Foreskin fibroblast (primary cell): ENCODE measurements at places on chromosomes 1 and 21.
A peak's percentile ranks its signal among the peaks of the same experiment; 100 is the strongest.

GRCh38 chr1:8350914-8351684, 33.2 kb downstream of the SLC45A1 start:
- no peak for DNase-seq

DNA sequence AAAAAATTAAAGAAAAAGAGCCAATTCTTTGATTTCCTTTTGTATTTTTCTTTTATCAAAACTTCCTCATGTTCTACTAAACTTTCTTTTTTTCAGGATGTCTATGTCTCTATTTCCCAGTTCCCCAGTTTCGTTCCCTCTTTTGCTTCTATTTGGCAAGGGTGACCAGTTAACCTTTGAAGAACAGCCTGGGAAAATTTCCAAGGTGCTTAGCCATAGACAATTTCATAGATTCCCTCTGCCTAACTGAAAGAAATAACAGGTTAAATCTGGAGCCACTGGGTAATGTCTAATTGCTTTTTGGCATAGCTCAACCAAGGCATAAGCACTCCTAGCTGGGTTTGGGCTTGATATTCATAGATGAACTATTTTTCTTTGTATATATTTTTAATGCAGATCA, 272.3 kb downstream of the ADGRL2 start:
- no peak for DNase-seq

GRCh38 chr1:117146575-117147340, 25.2 kb upstream of the TRIM45 start:
- peak; percentile 96 for DNase-seq

- no peak for DNase-seq
Measured at GRCh38 chr1:147086129-147086528, 86.1 kb downstream of the PRKAB2 start.

DNA sequence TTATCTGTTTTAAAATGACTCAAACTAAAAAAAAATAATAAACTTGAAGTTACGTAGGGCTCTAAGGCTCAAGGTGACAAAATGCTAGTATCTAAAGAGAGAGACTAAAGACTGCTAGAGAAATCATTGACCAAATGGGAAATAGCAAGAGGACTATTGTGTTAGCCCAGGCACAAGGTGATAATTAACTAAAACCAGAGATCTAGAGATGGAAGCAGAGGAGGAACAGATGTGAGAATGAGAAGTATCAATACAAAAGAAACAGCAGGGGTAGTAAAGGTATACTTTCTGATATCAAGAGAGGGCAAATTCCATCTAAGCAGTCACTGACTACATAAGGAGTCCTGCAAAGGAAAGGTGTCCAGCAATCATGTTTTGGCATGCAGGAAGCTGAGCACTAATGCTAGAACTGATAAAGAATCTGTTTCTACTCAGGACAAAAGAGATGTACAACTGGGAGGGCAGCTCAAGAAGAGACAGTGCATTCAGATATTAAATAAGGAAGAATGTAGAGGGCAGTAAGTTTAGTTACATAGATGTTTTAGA, 100.2 kb upstream of the GNG4 start:
- DNase-seq = no peak

GRCh38 chr1:109246141-109246551, 3.2 kb upstream of the CELSR2 start:
- DNase-seq = no peak

GRCh38 chr1:159089184-159089791, 12.7 kb upstream of the AIM2 start:
- peak; percentile 12 for DNase-seq

- peak; percentile 58 for DNase-seq
Measured at GRCh38 chr1:170424346-170424745, 107.6 kb upstream of the GORAB start.

DNA sequence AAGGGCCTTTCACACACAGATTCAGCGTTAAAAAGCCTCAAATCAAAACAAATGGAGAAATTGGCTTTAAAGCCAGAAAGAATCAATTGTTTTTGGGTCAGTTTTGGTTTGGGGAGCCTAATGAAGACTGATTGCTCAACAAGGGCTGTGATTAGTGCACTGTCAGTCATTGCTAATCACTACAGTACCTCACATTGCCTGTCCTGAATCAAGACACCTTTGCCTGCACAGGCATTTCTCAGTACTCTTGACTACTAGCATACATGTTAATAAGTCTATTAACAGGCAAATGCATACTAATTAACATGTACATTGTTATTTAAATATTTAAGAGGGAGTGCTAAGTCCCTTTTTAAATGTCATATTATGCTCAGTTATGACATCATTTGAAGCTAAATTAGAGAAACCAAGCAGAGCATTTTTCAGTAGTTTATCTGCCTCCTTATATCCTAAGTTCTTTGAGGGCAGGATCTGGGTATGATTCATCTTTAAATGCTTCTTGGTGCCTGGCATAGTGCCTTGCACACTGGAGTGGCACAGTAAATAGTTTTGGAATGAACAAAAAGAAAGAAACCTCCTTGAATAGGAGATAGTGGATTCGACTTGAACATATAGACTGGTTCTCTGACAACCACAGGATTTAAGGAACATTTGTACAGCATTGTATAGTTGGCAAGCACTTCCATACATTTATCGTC, 25.8 kb upstream of the CCN1 start:
- DNase-seq = peak; percentile 64

GRCh38 chr1:68365709-68366382, 83.9 kb downstream of the RPE65 start:
- DNase-seq = no peak

DNA sequence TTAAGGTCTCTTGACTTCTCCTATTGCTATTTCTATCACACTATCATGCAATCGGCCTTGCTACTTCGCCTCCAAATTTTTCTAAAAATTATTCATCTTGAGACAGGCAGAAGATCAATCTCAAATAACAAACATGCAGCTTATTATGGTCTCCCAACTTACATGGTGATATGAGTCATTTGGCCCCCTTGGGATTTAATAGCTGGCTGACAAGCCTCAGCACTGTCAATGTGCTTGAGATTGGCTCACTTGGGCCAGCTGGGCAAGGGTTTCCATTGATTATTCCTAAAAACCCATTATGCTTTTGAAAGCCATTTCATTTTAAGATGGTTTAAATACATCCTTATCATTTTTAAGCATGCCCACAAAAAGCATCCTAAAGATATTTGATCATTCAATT, 224.5 kb upstream of the NFIA start:
- peak; percentile 21 for DNase-seq

DNA sequence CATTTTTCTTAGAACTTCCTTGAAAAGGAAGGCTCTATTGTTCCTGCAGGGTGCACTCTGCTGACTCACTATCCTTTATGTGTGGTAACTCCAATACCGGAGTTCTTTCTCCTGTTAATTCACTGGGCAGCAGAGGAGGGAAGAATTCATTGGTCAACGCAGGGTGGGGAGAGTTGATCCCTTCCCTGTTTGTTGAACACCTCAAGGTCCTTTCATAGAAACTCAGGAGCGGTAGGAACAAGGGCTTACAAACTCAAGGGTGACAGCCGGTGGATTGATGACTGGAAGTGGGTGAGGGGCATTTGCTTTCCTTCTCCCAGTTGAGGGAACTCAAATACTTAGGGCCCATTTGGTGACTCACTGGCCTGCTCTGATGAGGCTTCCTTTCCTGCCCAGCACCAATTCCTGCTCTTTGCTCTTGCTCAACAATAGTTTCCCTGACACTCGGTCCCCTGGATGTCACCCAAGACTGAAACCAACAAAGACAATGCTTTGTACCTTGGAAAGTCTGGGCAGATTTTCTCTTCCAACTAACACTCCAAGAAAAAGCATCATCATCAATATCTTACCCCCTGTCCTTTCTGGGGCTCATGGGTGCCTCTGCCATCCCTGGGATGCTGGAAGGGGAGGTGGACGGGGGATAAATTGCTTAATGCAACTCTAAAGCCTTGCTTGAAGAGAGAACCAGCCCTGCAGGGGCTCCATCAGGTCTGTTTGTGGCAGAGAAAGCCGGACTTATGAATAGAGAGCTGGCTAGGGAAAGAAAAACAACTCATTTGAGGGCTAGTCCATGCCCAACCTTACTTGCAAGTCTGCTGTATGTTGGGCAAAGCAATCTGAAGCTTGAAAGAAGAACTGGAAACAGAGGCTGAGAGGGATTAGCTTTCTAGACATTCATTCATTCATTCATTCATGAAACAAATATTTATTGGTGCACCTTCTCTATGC, 9.3 kb downstream of the SLC26A9 start:
- DNase-seq = peak; percentile 49

GRCh38 chr1:234102583-234102982, 198.1 kb downstream of the SLC35F3 start:
- DNase-seq = no peak

GRCh38 chr1:100127226-100127625, 5.5 kb downstream of the SASS6 start:
- no peak for DNase-seq

GRCh38 chr1:209667708-209668107, 7.5 kb upstream of the G0S2 start:
- no peak for DNase-seq

GRCh38 chr1:241114699-241115233, 242.2 kb downstream of the RGS7 start:
- no peak for DNase-seq

DNA sequence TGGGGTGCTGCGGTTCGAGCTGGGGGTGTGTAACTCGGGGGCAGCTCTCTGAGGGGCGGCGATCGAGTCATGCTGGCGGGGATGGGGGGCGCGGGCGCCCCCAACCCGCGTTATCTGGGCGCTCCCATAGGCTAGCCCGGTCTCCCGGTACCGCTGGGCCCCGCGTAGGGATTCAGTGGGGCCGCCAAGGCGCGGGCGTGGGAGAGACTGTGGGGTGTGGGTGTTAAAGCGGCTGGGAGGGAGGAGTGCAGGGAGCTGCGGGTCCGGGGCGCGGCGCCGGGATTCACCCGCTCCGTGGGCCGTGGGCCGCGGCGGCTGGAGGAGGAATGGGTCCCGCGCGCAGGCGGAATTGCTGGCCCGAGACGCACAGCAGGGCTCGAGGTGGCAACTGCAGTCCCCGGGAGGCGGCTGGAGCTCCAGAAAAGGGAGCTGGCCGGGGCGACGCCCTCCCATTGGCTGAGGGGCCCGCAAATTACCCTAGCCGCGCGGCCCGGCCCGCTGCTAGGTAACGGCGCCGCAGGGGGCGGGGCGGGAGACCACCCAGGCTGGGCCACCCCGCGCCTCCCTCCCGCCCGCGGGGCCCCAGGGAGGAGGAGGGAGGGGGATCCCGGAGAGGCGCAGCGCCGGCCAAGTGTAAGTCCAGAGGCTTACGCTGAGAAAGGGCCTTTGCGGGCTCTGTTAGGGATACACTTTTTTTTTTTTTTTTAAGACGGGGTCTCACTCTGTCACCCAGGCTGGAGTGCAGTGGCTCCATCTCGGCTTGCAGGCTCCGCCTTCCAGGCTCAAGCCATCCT, at the start of gene PTCH2:
Gene PTCH2 (minus strand): TSS at position 392 of the 794 bp plus-strand sequence. CDS start 321 bp downstream, at position 71.
- DNase-seq = peak; percentile 77

DNA sequence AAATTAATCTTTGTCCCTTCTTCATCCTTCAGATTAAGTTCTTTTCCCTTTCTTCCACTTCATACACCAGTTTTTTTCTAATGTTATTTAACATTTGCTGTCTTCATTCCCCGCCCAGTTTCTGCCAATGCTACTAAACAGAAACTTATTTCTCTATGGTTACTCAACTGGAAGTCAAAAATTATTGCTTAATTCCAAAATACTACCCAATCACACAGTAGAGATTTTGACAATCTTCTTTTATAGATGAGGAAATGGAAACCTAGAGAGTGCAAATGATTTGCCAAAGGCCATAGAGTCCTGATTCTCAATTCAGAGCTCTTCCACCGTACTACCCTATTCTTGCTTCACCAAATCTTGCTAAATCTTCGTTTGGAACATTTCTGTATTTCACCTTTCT, 58.1 kb upstream of the SH3GLB1 start:
- DNase-seq = no peak

- DNase-seq = no peak
Measured at GRCh38 chr1:23424293-23425192, at the start of gene TCEA3. Gene TCEA3 (minus strand): TSS chr1:23424748. CDS start chr1:23424633, 115 bp downstream.

- DNase-seq = peak; percentile 59
Measured at GRCh38 chr1:199463521-199464127, 563.9 kb upstream of the NR5A2 start.

GRCh38 chr1:174480324-174480723, 32.6 kb downstream of the GPR52 start:
- DNase-seq = no peak

DNA sequence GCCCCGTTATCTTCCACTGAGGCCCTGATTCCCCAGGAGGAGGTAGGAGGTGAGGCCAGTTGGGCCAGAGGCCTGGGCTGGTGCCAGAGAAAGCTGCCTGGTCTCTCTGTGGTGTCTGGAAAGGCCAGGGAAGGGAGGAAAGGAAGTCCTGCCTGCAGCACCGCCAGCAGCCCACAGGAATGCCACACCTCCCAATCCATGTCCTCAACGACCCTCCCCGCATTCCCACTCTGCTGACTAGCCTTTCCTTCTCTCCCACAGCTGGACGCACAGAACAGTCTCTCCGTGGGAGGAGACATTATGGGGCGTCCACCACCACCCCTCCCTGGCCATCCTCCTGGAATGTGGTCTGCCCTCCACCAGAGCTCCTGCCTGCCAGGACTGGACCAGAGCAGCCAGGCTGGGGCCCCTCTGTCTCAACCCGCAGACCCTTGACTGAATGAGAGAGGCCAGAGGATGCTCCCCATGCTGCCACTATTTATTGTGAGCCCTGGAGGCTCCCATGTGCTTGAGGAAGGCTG, 18.0 kb downstream of the CSF1 start:
- DNase-seq = no peak

- no peak for DNase-seq
Measured at GRCh38 chr1:47468709-47469389, 31.0 kb downstream of the FOXD2 start.

GRCh38 chr1:32759997-32760623, 57.0 kb downstream of the YARS1 start:
- no peak for DNase-seq

GRCh38 chr1:194104247-194104844, 917.9 kb upstream of the B3GALT2 start:
- DNase-seq = no peak

GRCh38 chr1:235863699-235864093, 3.0 kb downstream of the LYST start:
- no peak for DNase-seq

GRCh38 chr1:24297187-24297851, 21.8 kb upstream of the GRHL3 start:
- DNase-seq = no peak

GRCh38 chr1:94325377-94326302, 88.3 kb upstream of the ARHGAP29 start:
- DNase-seq = peak; percentile 97

- DNase-seq = no peak
Measured at GRCh38 chr1:219686171-219686570, 73.3 kb upstream of the ZC3H11B start.
